Stimulated activated CD4-positive, alpha-beta T cell treated with anti-CD3 and anti-CD28 coated beads, Interleukin-1b, Interleukin-23, amount 100 ng/mL, for 24 hours (primary cell): ENCODE measurements at places on chromosomes 4 and X.

DNA sequence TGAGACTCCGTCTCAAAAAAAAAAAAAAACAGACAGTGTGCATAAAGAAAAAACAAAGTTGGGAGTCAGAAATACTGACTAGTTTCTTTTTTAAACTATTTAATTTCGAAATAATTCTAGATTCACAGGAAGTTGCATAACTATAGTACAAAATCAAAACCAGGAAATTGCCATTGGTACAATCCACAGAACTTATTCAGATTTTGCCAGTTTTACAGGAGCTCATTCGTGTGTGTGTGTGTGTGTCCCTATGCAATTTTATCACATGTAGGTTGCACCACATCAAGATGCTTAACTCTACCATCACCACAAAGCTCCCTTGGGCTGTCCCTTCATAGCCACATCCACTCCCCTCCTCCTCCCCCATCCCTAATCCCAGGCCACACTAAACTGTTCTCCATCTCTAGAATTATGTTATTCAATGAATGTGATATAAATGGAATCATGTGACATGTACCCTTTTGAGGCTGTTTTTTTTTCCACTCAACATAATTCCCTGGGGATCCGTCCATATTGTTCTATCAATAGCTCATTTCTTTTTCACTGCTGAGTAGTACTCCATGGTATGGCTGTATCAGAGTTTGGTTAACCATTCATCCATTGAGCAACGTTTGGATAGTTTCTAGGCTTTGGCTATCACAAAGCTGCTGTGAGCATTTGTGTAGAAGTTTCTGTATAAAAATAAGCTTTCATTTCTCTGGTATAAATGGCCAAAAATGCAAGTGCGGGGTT, 16.3 kb upstream of the DDX3X start:
- DNase-seq: no peak

DNA sequence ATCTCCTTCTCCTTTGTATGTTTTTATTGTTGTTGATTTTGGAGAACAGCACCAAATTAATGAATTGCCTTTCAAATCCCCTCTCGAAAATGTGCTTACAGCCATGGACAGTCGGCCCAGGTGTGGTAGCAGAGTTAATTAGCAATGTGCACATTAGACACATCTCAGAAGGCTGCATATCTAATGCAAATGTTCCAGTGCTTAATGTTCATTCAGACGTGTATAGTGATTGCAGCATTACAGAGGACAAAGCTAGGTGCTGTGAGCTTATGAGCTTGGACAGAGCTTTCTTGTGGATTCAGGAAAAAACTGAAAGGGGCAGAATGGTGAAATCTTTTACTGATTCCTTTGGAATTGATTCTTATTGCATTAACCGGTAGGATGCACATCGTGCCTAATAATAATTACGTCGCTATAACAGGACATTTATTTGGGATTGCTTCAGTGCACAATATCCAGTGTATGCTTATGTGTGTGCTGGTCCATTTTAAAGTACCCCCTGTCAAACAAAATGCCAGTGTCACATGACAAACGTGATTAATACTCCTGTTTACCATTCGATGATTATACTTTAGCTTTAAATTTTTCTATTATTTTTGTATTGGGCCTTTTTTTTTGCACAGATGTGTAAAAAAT, 552.9 kb upstream of the EPHA5 start:
- no peak for DNase-seq

GRCh38 chrX:105865709-105866108, 43.4 kb downstream of the NRK start:
- DNase-seq: no peak

GRCh38 chrX:143788265-143788664, 67.7 kb upstream of the SPANXN2 start:
- no peak for DNase-seq

DNA sequence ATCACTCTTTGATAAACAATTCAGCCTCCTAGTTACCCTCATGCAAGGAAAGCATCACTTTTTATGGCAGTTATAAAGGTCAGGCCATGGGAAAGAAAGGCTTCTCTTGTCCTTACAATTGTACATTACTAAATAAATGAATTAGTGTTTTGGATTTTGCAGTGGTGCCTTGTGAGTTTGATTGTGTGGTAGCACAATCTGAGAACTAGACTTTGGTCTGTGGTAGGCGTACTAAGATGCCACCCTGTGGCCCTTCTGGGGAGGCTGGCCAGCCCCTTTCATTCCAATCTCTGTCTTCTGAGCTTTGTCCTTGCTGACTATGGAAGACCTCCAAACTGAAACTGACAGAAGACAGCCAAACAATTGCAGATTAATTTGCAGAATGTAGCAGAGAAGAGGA, 14.6 kb upstream of the HNRNPD start:
- no peak for DNase-seq

DNA sequence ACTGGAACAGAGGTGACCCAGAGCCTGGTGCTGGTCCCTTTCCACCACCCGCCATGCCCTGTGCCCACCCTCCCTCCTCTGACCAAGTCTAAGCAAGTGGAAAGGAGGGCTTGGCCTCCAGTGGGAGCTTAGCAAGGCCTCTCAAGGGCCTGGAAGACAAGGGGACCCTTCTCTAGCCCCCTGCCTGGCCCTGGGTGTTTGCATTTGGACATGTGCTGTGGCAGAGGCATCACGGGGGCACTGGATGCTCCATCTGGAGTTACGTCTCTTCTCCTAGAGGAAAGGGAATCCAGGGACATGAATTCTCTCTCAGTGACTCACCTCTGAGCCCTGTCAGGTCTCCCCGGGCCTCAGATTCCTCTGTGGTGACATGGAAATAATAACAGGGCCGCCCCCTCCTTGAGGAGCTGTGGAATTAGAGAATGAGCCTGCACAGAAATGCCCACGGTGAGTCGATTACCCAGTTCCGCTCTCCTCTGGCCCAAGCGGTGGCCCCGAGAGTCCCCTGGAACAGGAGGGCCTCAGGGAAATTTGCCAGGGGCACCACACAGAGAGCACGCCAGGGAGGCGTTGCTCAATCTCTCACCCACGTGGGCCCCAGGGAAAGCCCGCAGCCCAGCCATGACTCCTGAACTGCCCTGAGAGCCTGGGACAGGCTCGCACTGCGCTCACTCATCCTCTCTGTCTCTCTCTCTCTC, 189.6 kb downstream of the BCOR start:
- DNase-seq: no peak

- no peak for DNase-seq
Measured at GRCh38 chrX:38805432-38806389, 4.5 kb downstream of the MID1IP1 start.

DNA sequence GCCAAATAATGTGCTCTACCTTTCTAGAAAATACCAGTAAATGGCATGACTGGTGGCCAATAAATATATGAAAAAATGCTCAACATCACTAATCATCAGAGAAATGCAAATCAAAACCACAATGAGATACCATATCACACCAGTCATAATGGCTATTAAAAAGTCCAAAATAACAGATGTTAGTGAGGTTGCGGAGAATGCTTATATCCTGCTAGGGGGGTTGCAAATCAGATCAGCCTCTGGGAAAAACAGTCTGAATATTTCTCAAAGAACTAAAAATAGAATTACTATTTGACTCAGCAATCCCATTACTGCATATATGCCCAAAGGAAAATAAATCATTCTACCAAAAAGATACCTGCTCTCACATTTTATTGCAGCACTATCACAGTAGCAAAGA, 115.1 kb downstream of the RASGEF1B start:
- DNase-seq: no peak

- DNase-seq: no peak
Measured at GRCh38 chr4:24642981-24643547, 58.7 kb upstream of the DHX15 start.

GRCh38 chr4:170089274-170089667, 485 bp downstream of the AADAT start:
- no peak for DNase-seq

- DNase-seq: no peak
Measured at GRCh38 chr4:2850966-2851798, 7.5 kb downstream of the ADD1 start.

DNA sequence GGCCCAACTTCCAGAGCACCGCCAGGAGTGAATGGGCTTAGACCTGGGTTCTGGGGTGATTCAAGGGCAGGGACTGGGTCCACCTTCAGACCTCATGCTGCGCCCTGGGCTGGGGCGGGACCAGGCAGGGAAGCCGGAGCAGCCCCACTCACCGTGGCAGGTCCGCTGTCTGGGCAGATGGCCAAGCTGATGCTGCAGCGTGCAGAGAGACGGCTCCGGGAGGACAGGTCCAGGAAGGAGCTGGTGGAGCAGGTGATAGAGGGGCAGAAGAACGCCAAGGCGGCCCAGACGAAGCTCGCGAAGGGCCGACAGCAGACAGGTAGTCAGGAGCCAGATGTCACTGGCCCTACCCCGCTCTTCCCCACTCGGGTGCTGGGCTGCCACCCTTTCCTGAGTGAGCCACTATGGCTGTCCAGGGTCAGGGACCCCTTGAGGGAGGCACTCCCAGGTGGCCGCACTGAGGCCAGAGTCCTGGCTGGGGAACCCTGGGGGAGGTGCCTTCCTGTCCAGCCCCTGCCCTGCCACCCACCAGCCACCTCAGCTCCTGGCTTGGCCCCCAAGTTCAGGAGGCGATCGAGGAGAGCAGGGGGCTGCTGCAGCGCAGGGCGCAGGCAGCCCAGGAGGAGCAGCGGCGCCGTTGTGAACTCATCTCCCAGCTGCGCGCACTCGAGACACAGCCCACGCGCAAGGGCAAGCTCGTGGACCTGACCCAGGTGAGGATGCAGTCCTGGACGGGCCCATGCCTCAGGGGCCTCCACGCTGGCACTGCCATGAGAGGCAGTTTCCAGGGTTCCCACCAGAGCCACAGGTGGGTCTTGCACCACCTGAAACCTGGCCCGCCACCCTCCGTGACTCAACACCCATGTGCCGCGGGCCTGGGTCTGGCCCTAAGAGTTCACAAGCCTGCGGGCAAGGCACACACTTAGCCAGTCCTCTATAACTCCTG, 10.1 kb upstream of the RNF4 start:
- DNase-seq: no peak

DNA sequence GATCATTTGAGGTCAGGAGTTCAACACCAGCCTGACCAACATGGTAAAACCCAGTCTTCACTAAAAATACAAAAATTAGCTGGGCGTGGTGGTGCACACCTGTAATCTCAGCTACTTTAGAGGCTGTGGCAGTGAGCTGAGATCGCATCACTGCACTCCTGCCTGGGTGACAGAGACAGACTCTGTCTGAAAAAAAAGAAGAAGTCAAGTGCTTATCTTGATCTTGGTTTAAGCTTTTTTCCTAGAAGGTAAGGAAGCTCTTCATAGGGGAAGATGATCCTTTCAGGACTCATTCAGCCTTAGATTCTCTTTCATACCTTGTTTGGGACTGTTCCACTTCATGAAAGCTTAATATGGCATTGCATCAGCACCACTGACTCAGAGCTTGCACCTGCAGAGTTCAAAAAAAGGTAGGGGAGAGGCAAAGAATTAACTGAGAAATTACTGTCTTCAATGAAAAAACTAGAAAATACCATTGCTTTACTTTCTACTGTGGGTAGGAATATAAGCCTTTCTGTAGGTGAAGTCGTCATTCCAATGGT, 70.8 kb upstream of the EPGN start:
- no peak for DNase-seq

DNA sequence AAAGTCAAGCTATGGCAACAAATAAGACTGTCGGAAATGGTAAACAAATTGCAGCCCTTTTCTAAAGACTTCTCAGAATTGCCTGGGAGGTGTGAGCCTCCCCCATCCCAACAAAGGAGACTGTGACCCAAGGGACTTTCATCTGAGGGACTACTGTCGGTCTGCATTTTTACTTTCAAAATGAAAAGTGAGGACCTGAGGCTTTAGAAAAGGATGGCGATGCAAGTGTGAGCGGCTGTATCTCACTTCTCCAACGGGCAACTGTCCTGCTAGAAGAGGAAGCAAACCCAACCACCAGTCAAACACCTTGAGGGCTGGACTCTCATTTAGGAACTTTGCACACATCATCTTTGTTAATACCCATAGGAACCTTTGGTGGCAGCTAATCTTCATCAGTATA, 62.6 kb upstream of the CLNK start:
- no peak for DNase-seq

DNA sequence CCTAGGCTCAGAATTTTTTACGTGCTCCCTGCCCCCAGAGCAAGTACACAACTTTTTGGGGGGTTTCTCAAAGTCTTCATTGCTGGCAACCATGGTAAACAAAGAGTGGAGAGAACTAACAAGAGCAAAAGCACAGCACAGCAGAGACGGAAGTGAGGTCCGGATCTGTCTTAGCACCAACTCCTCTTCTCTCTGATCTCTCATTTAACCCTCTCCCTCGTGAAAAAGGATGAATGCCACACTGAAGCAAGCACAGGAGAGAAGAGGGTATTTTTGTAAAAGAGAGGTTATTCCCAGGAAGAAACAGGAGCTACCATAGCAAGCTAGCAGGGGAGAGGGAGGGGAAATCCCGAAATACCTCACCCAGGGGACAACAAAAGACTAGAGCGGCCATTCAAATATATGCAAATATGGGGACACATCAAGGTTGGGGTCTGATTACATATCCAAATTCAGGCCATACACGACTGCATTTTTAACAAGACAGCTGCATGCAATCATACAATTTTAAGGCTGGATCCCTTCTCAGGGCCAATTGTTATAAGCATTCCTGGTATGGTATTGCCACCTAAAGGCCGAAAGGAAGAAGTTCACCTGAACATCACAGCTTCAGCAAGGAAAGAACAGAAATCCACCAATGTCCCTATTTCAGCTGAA, 46.6 kb downstream of the CD40LG start:
- DNase-seq: no peak

GRCh38 chr4:9999956-10000561, 21.2 kb downstream of the SLC2A9 start:
- DNase-seq: no peak

GRCh38 chr4:159216834-159217233, 114.0 kb downstream of the RAPGEF2 start:
- no peak for DNase-seq
